ENCODE measurements at places on chromosomes 16 and 17. TPM values are rescaled to one million over a fixed set of nuclear protein-coding genes. Genes with fewer than 3 reads are reported as not detected.

The ZSCAN10 gene
- polyA plus RNA-seq = not detected

The OR3A2 gene
- 0.39 TPM for polyA plus RNA-seq

The HELZ gene
- polyA plus RNA-seq = 34.7 TPM

The NLGN2 gene
- 28.9 TPM for polyA plus RNA-seq

The SEPTIN1 gene
- 1.6 TPM for polyA plus RNA-seq

The DYNLRB2 gene
- polyA plus RNA-seq = 1.7 TPM

The KRT16 gene
- polyA plus RNA-seq = not detected

The TSNAXIP1 gene
- polyA plus RNA-seq = 9.8 TPM

The CDH3 gene
- 18.7 TPM for polyA plus RNA-seq

The ENDOV gene
- 24.9 TPM for polyA plus RNA-seq

The WNT9B gene
- polyA plus RNA-seq = 6.2 TPM
